ENCODE measurements at places on chromosomes 4 and X.

DNA sequence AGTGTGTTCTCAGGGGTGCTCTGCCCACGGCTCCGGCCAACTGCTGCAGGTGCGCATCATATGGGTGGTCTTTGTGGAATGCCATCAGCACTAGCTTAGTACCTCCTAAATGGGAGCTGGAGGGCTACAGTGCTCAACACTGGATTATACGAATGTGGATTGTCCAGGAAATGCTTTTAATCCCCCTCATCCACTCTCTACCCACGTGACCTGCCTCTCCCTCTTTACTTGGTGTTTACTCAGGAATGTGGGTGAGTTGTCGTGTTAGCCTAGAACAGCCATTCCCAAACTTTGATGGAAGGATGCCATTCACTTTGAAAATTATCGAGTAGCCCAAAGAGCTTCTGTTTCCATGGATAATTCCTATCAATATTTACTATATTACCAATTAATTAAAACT lies 150.8 kb downstream of the PTTG2 start:
- no peak for DNase-seq

- no peak for DNase-seq
These were observed 36.5 kb upstream of the GUCY1B1 start for GRCh38 chr4:155722336-155722735.

- no peak for DNase-seq
These were observed 334.5 kb downstream of the GPAT3 start for GRCh38 chr4:83870328-83870950.

DNA sequence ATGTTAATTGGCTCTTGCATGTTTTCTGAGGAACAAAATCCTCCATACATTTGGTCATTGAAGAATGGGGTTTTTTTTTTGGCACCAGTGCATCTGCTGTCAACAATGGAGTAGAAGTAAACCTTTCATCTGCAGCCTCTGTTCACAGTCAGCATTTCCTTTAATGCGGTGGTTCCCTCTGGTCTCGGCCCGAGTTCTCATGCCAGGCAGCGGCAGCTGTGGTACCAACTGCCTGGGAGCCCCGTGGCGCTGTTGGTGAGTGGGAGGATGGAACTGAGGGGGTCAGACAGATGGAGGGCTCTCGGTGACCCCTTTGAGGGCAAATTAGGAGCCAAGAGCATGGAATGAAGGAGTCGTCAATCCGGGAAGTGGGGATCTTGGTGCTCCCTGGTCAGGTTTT lies 114.7 kb downstream of the AFF1 start:
- DNase-seq = no peak

DNA sequence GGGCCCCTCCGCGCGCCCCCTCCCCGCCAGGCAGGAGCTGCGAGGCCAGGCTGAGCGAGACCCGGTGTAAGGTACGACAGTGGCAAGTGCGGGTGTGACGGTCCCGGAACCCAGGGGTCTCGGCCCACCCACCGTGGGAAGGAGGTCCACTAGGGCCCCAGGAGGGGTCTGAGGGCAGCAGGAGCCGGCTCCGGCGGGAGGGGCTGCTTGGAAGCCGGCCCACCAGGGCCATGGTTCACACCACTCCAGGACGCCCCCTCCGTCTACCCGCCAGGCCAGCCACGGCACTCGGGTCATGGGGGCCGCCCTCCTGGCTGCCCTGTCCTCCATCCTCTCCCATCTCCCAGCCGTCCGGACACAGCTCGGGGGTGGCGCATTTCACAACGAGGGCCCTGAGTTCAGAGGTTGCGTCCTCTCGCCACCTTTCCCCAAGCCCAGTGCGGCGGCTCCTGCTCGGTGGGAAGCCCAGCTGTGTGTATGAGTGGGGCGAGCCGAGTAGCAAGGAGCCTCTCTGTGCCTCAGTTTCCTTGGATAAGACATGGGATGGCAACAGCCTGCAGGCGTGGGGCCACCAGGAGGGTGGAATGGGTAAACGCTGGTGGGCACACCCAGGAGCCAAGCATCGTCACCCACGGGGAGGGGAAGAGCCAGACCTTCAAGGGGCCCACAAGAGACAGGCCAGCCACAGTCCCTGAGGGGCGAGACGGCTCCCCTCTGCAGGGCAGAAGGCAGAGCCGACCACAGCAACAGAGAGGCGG lies 81.3 kb downstream of the FAM53A start:
- no peak for DNase-seq

Data from activated CD8-positive, alpha-beta memory T cell treated with anti-CD3 and anti-CD28 coated beads for 4 hours (primary cell).